ENCODE measurements at places on chromosomes 6 and 20.

- no peak for DNase-seq
Measured at GRCh38 chr20:50256577-50256976, 65.9 kb downstream of the CEBPB start.

DNA sequence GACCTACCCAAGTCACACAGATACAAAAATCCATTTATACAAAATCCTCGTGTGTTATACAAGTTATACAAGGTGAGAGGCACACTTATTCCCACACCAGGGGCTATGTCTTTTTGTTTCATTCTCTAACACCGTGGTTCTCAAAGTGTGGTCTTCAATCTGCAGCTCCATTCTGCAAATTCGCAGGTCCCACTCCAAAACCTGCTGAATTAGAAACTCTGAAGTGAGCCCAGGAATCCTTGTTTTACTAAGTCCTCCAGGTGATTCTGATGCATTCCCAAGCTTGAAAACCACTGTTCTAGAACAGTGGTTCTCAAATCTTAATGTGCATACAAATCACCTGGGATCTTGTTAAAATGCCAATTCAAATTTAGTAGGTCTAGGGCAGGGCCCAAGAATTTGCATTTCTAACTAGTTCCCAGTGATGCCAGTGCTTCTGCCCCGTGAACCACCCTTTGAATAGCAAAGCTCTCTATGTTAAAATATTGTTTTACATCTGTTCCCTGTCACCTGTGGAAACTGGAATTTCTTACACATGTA is 35.1 kb downstream of the LRFN2 start:
- no peak for DNase-seq

GRCh38 chr6:15626878-15627674 is 35.8 kb downstream of the DTNBP1 start:
- DNase-seq = no peak

DNA sequence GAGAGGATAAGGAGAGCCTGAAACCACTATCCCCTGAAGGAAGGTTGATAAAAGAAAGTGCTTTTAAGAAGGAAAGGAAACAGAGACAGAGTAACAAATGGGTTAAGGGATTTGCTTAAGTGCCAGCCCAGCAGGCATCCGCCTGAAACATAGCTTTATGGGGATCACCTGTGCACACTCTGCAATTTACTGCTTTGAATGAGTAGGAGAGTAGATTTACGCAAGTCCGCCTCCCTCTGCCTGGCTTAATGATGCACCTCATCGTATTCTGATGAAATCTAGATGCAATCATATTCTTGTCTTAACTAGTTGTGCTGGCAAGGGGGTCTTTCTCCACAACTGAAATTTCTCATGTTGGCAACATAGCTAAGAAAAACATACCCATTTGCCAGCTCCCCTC is 101.1 kb upstream of the ID4 start:
- no peak for DNase-seq

DNA sequence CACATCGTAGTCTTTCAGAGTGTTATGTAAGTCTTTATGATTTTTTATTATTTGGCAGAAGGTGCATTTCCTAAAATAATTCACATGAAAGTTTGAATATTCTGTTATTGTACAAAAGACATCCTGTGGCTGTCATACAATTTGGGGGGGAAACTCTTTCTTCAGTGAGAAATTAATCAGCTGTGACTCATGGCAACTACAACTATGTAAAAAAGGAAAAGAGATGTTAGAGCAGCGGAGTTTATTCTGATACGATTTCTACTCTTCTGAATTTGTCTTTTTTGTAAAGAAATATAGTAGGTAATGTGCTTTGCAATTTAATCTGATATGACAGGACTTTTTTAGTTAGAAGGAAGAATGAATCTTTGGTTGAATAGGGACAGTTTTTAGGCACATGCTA is 14.2 kb downstream of the COL19A1 start:
- no peak for DNase-seq

DNA sequence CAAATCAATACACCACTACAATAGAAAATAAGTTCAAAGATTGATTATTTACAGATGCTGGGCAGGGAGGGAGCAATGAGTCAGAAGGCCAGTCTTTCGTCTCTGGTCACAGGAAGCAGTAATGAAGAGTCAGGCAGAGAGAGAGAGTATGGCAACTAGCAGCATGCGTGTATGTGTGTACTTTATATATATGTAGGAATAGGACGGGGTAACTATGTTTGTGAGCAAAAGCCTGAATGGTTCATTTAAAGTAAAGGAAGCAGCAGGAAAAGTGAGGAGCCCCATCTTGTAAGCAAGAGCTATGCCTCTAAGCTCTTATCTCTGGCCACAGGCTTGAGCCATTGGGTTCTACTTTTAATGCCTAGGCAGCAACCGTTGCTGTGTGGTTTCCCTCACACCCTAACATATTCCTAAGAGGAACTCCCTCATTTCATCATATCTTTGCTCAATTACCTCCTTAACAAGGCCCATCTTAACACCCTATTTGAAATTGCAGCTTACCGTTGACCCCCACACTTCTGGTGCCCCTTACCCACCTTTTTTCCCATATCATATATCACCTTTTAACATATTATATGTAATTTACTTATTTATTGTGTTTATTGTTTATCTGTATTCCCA is 66.6 kb downstream of the AFG1L start:
- DNase-seq = no peak

DNA sequence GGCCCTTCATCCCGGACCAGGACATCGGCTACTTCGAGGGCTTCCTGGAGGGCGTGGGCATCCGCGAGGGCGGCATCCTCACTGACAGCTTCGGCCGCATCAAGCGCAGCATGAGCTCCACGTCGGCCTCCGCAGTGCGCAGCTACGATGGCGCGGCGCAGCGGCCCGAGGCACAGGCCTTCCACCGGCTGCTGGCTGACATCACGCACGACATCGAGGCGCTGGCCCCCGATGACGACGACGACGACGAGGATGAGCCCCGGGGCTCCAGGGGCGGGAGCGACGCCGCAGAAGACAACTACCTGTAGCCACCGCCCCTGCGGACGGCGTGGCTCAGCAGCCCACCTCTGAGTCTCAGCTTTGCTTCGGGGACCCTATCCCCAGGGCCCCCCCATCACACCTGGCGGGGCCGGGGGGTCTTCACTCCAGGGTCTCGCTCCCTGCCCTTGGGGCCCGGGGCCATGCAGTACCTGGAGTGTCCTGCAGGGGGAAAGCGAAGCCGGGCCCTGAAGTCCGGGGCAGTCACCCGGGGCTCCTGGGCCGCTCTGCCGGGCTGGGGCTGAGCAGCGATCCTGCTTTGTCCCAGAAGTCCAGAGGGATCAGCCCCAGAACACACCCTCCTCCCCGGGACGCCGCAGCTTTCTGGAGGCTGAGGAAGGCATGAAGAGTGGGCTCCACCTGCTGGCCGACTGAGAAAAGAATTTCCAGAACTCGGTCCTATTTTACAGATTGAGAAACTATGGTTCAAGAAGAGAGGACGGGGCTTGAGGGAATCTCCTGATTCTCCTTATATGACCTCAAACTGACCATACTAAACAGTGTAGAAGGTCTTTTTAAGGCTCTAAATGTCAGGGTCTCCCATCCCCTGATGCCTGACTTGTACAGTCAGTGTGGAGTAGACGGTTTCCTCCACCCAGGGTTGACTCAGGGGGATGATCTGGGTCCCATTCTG is 20.8 kb upstream of the HCK start:
- peak; percentile 77 for DNase-seq

DNA sequence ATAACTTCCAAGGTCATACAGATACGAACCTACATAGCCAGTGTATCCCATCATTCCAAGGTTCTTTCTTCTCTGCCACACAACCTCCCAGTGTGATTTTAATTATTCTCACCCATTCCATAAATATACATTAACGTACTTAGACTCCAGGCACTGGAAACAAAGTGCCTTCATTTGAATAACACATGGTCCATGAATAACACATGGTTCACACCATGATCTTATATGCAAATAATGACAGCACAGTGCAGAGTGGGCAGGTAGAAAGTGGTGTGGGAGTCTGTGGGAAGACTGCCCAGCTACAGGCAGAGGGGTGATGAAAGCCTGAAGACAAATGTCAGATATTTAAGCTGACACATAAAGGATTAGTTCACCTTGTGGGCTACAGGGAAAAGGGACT is 425.2 kb downstream of the HACE1 start:
- DNase-seq = no peak

DNA sequence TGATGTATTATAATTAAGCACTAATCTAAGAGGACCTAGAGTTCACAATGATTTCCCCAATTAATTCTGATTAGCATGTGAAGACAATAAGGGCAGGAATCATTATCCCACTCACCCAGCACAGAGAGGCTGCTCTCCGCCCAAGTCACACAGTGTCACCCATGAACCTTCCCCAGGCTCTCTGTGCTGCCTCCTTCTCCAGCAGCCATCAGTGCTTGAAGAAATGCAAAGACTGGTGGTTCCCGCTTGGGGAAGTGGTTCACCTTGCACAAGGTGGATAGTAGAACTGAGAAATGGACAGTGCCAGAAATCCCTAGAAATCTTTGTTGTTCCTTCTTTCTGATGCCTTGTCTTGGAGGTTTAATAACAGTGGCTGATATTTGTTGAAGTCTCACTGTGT is 401.3 kb downstream of the QKI start:
- no peak for DNase-seq

DNA sequence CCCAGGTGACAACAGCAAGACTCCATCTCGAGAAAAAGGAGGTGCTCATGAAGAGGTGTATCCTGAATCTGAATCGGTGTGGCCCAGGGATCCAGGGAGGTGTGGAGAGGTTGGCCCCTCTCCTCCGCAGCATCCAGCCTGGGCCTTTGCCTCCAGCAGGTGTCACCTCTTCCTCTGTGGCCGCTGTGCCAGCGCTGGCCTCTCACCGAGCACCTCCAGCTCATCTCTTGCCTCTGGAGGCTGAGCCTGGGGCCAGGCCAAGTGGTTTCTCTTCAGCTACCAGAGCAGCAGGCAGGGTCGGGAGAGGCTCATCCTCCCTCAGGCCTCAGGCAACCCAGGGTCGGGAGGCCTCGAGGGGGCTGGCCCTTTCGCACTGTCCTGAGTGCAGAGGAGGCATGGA is 1.2 kb upstream of the COL20A1 start:
- DNase-seq = no peak

DNA sequence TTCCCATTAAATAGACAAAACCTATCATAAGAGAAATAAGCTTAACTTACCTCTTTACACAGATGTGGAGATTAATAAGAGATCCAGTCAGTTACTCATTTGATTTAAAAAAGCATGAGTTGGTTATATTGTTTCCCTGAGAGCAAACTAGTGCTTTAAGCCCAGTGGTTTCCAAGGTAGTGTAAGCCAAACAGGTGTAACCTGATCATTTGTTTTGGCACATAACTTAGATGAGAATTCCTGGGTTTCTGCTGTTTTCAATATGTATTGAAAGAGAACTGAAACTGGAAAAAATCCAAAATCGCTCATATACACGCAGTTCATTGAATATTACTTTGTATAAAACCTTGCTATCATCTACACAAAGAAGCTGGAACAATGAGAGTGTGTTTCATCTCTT is 30.5 kb upstream of the SMIM8 start:
- peak; percentile 6 for DNase-seq

DNA sequence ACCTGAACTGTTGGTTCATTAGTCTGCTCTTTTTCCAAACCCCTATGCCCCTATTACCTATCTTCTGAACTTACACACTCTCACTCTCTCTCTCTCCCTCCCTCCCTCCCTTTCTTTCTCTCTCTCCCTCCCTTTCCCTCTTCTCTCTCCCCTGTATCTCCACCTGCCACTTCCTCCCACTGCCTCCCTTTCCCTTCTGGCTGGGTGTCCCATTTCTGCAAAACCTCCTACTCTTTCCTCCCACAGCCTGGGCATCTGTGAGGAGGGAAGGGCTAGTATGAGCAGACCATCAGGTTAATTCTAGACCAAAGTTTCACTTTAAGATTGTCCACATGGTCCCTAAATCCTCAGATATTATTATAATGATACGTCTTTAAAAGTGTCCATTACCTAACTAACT is 95.1 kb downstream of the TMEM200A start:
- DNase-seq = no peak

DNA sequence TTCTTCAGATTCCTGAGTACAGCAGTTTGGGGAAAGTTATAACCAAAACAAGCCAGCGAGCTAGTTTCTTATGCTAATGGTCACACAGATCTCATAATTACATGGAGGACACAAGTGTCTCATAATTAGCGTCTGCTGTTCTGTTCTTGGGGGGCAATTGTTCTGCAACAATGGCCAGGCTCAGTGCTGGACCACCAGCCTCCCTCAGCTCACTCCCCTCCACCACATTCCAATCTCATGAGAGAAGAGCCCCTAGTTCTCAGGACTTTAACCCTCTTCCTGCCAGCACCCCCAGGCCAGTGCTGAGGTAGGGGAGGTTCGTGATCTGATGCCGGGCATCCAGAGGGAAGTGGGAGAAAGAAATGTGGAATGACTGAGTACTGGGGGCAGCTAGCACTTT is 20.2 kb upstream of the TOX2 start:
- DNase-seq = no peak

- no peak for DNase-seq
Measured at GRCh38 chr6:37062424-37062823, 57.0 kb downstream of the FGD2 start.

DNA sequence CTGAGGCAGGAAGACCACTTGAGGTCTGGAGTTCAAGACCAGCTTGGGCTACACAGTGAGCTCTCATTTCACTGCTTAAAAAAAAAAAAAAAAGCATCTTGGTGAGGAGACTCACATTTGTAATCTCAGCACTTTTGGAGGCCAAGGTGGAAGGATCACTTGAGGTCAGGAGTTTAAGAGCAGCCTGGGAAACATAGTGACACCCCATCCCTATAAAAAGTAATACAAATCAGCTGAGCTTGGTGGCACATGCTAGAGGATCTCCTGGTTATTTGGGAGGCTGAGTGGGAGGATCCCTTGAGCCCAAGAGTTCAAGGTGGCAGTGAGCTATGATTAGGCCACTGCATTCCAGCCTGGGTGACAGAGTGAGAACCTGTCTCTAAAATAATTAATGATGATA is 29.4 kb upstream of the SYNCRIP start:
- DNase-seq = no peak

- DNase-seq = peak; percentile 30
Measured at GRCh38 chr6:48111575-48111974, 578 bp upstream of the PTCHD4 start.

DNA sequence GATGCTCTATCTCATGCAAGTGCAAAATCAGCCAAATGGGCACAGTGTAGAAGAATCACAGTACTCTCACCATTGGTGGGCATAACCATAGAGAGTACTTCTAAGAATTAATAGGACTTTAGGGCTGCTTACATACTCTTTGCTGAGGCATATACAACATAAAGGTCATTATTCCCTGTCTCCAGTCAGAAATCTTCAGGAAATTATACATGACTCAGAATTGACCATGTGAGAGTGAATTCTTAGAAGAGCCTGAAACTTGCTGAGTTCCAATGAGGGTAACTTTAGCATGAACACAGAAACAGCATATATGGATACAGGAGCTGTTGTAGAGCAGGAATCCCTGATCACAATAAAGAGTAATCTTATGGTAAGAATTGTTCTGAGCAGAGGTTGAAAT is 498.7 kb downstream of the TENT5A start:
- DNase-seq = no peak

DNA sequence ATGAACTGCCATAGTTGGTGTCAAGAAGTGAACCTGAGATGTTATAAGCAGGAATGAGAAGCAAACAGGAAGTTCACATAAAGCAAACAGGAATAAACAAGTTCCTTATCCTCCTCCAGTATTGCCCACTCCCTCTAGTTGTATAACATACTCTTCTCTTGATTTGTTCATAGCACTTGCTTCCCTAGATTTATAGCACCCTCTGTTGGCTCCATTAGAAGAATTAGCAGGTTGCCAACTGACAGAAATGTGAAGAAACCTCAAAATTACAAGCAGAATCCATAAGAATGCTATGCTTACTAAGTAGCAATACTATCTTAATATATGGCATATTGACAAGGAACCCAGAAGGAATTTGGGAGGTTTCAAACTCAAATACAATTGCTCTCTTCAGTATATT is 195.4 kb downstream of the TBX18 start:
- DNase-seq = peak; percentile 31

All from epithelial cell of esophagus (primary cell).